Natural killer cell (primary cell): ENCODE measurements at places on chromosomes 2 and 18.

- DNase-seq = no peak
Measured at GRCh38 chr2:83901317-83901716, 557.8 kb downstream of the SUCLG1 start.

GRCh38 chr2:20222769-20223406 is 2.0 kb downstream of the SDC1 start:
- DNase-seq = no peak

DNA sequence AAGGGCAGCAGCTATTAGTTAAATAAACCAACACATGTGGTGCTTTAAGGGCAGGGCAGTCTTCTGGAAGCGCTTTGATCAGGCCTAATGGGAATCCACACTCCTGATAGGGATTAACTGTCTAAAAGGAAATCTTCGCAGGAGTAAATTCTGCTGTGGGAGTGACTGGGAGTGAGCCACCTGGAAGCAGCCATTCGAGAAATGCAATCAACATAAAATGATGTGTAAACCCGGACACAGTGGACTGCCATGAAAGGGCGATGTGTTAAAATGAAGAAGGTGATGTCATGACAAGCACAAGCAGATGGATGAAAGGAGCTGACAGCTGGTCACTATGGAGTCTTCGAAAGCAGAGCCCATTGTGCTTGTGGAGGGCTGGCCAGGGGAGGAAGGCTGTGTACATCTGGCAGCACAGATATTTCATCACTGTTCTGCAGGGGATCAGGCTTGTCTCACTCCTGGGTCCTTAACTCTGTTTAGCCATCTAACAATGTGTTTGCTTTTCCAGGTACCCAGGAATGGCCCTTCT is 24.8 kb upstream of the GALNT14 start:
- DNase-seq = no peak

GRCh38 chr2:33153008-33153407 is 206.3 kb downstream of the LTBP1 start:
- no peak for DNase-seq

- DNase-seq = no peak
Measured at GRCh38 chr18:74256190-74256589, 35.6 kb downstream of the CYB5A start.
